ENCODE measurements at places on chromosomes 4 and X.

GRCh38 chr4:2962614-2963174, 512 bp downstream of the NOP14 start:
- H3K4me1 ChIP-seq, result peaks cover 35% of the 10 kb centered on the region
- no peaks in the 10 kb centered on the region for H3K27me3 ChIP-seq
- H3K4me3 ChIP-seq, result peak overlapping the region; percentile 97
- peak overlapping the region; percentile 92 for H3K27ac ChIP-seq
- H3K36me3 ChIP-seq, result peaks cover 24% of the 10 kb centered on the region

- peak overlapping the region; percentile 95 for H3K4me3 ChIP-seq
- DNase-seq, result no peak
Measured at GRCh38 chr4:184647266-184648053, 1.8 kb downstream of the CASP3 start.

DNA sequence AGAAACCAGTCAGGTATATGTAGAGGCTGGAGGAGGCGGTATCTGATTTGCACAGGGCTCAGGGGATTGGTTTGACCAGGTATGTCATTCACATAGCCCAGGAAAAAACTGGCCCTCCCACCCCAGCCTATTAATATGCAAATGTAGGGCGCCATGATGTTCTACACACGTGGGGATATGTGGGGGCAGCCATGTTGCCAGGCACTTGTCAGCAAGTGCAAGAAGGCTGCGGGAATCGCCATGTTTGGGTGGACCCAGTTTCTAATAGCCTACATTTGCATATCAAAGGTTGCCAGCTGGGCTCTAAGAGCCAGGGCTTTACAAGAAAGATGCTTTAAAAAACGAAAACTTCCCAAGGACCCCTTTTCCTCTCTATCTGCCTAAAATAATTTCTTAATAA, 335.1 kb downstream of the SMARCA1 start:
- no peaks in the 10 kb centered on the region for H3K4me1 ChIP-seq
- H3K27me3 ChIP-seq, result no peaks in the 10 kb centered on the region
- no peak for DNase-seq
- H3K27ac ChIP-seq, result no peak overlapping the region
- H3K36me3 ChIP-seq, result no peaks in the 10 kb centered on the region
- H3K4me3 ChIP-seq, result no peak overlapping the region

GRCh38 chr4:1851575-1852410, 4.2 kb downstream of the LETM1 start:
- no peaks in the 10 kb centered on the region for H3K27me3 ChIP-seq
- DNase-seq, result no peak
- peak overlapping the region; percentile 4 for H3K27ac ChIP-seq
- H3K4me1 ChIP-seq, result peaks cover 30% of the 10 kb centered on the region
- H3K36me3 ChIP-seq, result peaks cover 15% of the 10 kb centered on the region

DNA sequence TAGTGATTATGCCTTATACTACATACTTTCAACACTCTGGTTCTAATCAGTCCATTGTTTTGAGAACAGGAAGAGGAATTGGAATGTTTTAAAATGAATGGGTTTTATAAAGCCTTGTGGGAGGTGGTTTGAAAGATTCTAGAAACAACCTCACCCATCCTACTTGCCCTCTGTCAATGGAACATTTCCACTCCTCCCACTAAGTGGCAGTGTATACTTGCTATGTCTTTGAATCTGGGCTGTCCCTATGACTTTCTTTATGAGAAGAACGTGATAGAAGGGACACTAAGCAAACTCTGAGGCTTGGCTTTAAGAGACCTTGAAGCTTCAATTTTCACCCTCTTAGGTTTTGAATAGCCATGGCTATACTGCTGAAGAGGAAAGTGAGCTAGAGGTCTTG, 611.2 kb downstream of the PPP4R3C start:
- H3K36me3 ChIP-seq, result no peaks in the 10 kb centered on the region
- no peak overlapping the region for H3K4me3 ChIP-seq
- DNase-seq, result no peak
- no peak overlapping the region for H3K27ac ChIP-seq
- H3K4me1 ChIP-seq, result no peaks in the 10 kb centered on the region
- no peaks in the 10 kb centered on the region for H3K27me3 ChIP-seq

GRCh38 chr4:4455210-4455865, 68.4 kb downstream of the NSG1 start:
- no peak for DNase-seq
- H3K27me3 ChIP-seq, result no peaks in the 10 kb centered on the region
- H3K36me3 ChIP-seq, result peaks cover 28% of the 10 kb centered on the region
- no peaks in the 10 kb centered on the region for H3K4me1 ChIP-seq

- H3K27ac ChIP-seq, result no peak overlapping the region
- H3K36me3 ChIP-seq, result no peaks in the 10 kb centered on the region
- H3K4me1 ChIP-seq, result no peaks in the 10 kb centered on the region
- DNase-seq, result no peak
Measured at GRCh38 chr4:151824656-151825055, 63.8 kb upstream of the GATB start.

Measured in activated T-helper 1 cell treated with anti-CD3 and anti-CD28 coated beads, Interleukin-12 subunit alpha, Interleukin-12 subunit beta, Interleukin-2, Interleukin-4 antibody, amounts not matched to agents 30 ng/mL and 10 ng/mL and 1 ng/mL, durations not matched to agents 14 hours and 24 hours and 36 hours (primary cell).